Posterior vena cava (tissue), 2 donors: ENCODE measurements at places on chromosomes 2 and 18.

DNA sequence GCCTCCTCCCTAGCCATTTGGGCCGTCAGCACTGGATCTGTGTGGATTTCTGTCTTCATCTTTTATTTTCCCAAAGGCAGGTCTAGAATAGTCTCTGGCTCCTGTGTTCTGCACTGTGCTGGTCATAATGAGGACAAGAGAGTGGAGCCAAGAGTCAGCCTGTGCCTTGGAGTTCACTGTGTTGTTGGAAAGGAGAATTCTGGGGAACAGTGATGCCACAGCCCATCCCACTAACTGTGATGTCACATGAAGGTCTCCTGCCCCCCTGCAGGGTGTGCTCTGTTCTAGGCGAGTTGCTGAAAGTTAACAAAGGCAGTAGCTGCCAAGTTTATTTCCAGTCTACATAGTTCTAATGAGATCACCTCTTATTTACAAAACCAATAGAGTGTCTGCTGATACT, 248.5 kb downstream of the TPGS2 start:
- DNase-seq: no peak

- no peak for DNase-seq
Observed at GRCh38 chr18:53422896-53423295, 801.6 kb downstream of the MBD2 start.

DNA sequence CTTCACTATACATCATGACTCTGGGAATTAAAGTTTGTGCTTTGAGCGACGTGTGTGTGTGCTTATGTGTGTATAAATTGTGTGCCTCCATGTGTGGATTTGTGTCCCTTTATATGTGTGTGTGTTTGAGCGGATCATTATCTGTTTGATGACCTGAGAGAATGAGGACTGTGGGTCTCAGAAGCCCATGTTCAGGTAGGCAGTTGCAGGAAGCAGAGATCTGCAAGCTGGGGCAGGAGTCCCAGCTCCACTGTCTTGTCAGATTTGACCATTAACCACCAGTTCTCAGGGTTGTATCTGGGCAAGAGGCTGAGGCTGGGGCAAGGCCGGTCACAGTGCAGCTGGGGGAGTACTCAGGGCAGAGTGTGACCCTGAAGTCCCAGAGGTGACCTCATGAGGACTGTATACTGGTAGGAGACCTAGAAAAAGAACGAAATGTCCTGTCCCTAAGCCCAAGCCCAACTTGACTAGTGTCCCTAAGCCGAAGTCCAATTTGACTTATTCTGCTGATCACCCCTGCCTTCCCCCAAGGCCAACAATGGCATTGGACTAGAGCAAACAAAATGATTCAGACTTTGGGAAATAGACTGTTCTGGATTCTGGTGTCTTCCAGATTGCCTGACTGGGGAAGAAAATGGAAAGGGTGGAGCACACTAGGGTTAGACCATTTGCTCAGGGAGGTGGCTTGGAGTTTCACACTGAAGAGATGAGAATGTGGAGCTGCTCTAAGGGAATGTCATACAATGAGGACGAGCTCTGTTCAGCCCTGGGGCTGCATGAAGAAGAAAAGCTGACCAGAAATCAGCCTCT, 28.1 kb downstream of the RHOB start:
- no peak for DNase-seq

- DNase-seq: no peak
Observed at GRCh38 chr2:128447538-128447995, 128.9 kb upstream of the HS6ST1 start.

DNA sequence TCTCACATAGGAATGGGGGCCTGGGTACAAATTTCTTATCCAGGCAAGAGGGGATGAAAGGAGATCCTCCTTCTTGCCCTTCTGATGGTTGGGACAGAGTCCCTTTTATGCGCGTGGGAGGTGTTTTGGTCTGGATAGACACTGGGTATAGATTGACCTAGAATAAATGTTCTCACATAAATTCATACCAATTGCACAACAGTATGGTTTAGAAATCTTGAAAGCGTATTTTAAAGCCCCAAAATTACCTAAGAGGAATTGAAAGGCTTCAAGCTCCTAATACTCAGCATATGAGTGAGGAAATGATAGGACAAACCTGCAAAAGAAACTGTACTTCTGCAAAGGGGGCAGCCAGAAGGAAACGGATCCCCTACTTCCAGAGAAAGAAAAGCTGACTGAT, 2.6 kb upstream of the BCL2 start:
- no peak for DNase-seq

DNA sequence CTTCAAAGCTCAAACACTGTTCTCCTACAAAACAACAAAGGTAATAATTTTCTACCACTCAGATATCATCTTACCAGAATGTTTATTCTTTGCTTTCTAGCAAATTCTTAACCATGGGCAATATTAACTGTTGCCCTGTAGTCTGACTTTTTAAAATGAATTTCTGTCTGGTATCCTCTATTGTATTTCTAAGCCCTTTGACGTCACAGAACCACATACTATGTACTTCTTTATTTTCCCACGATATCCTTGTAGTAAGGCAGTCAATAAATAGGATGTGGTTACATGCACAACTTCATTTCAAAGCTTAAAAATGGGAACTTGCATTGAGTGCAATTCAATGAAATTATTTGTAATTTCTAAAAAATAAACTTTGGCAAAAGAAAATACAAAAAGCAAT, 58.7 kb downstream of the THADA start:
- no peak for DNase-seq

DNA sequence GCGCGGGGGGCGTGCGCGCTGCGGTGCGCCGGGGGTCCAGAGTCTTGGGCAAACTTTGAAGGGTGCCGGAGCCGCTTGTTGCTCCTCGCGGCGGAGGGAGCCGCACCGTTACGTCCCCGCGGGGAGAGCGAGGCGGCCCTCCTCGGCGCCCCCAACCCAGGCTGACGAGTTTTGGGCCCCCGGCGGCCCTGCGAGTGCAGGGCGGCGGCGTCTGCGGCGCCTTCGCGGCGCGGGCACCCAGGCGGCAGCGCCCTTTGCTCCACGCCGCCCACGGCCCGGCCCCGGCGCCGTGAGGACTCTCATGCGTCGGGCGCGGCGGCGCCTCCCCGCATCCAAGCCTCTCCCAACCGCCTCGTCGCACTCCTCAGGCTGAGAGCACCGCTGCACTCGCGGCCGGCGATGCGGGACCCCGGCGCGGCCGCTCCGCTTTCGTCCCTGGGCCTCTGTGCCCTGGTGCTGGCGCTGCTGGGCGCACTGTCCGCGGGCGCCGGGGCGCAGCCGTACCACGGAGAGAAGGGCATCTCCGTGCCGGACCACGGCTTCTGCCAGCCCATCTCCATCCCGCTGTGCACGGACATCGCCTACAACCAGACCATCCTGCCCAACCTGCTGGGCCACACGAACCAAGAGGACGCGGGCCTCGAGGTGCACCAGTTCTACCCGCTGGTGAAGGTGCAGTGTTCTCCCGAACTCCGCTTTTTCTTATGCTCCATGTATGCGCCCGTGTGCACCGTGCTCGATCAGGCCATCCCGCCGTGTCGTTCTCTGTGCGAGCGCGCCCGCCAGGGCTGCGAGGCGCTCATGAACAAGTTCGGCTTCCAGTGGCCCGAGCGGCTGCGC, 814 bp downstream of the FZD7 start:
- DNase-seq: no peak

GRCh38 chr2:60394463-60394862, 159.0 kb downstream of the BCL11A start:
- DNase-seq: no peak

- DNase-seq: no peak
Observed at GRCh38 chr2:15554525-15555218, 6.5 kb downstream of the NBAS start.

GRCh38 chr2:145652571-145653545, 1132.9 kb upstream of the ZEB2 start:
- no peak for DNase-seq

- DNase-seq: peak; percentile 97
Observed at GRCh38 chr2:151261231-151261976, at the start of gene RBM43. TSS of gene RBM43 (minus strand) at chr2:151261863. CDS start at chr2:151261727, 136 bp downstream.

GRCh38 chr2:22958308-22958707, 426.7 kb upstream of the KLHL29 start:
- no peak for DNase-seq

GRCh38 chr18:76981396-76981968, 151.1 kb downstream of the MBP start:
- DNase-seq: no peak

- DNase-seq: no peak
Observed at GRCh38 chr18:56516789-56517188, 121.6 kb downstream of the TXNL1 start.

- no peak for DNase-seq
Observed at GRCh38 chr2:80621656-80622055, 317.1 kb upstream of the LRRTM1 start.

- no peak for DNase-seq
Observed at GRCh38 chr2:182845794-182846417, 20.5 kb downstream of the FRZB start.

DNA sequence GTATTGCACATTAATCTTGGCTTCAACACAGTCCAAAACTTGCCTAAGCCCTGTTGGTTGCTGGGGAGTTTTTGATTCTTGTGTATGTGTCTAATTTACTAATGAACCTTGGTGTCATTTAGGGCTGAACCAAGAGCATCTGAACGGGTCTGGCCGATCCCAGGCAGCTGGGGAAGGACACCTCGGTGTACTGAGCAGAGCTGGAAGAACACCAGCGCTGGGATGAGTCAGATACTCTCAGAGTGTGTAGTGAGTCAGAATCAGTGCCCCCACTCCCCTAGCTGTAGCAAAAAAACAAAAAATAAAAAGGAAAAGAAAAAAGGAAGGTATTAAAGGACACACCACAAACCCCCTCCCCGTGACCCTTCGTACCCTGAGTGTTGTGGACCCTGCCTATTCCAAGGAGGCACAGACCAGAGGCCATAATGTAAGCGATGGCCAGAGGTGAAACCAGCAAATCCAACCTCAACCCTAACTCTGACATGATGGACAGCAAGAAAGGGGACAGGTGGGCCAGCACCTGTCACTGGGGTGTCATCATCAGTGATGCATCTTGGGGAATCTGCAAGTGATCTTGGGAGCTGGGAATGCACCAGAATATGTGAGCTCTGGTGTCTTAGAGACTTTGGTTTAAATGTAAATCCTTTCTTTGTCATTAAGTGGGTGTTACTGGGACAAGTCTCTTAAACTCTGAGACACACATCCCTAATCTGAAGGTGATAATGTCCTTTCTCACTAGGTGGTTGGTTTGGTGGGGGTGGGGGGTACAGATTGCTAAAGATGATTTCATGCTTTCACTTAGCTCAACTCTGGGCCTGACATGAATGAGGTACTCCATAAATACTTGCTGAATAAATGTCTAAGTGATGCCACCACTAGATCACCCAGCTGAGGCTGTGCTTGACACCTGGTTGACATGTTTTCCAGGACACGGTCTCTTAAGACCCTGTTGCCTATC, 34.2 kb upstream of the NCOA1 start:
- peak; percentile 92 for DNase-seq

DNA sequence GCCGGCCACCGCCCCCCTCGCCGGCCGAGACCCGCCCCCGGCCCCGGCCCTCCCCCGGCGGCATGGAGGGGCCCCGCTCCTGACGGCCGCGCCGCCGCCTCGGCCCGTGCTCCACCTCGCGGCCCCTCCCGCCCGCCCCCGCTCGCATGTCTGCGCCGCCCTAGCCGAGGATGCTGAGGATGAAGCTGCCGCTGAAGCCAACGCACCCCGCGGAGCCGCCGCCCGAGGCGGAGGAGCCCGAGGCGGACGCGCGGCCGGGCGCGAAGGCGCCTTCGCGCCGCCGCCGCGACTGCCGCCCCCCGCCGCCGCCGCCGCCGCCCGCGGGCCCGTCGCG, 397 bp downstream of the ZCCHC2 start:
- no peak for DNase-seq
